RWPE1 (cell line): ENCODE measurements at places on chromosomes 7 and 10.
A peak's percentile ranks its signal among the peaks of the same experiment; 100 is the strongest.

GRCh38 chr7:143507094-143507518 is 29.4 kb downstream of the TAS2R41 start:
- DNase-seq, result no peak

GRCh38 chr10:125344573-125345171 is 184.3 kb upstream of the CTBP2 start:
- DNase-seq, result no peak

- DNase-seq, result no peak
Measured at GRCh38 chr7:143891457-143891856, 10.5 kb downstream of the TCAF1 start.

DNA sequence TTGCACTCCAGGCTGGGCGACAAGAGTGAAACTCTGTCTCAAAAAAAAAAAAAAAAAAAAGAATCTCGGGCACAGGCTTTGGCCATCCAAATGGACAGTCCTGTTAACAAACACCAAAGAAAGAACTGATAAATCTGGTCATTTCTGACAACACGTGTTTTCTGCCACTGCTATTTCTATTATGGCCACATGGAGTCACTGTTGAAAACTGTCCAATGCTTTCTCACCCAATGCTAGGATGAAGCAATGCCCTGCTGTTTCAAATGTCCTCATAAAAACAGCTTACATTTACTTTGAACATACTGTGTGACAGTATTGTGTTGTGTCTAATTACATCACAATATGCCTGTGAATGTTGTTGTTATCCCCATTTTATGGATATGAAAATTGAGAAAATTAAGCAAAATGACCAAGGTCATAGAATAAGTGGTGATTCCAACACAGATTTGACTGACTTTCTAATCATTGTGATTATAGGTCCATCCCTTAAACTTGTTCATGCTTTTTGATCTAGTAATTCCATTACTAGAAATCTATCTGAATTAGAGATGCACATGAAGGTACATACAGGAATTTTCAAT is 19.9 kb upstream of the MAP3K8 start:
- DNase-seq, result peak; percentile 69
